ENCODE measurements at places on chromosomes 13 and 19. TPM values are rescaled to one million over a fixed set of nuclear protein-coding genes. Genes with fewer than 3 reads are reported as not detected.
A peak's percentile ranks its signal among the peaks of the same experiment; 100 is the strongest.

DNA sequence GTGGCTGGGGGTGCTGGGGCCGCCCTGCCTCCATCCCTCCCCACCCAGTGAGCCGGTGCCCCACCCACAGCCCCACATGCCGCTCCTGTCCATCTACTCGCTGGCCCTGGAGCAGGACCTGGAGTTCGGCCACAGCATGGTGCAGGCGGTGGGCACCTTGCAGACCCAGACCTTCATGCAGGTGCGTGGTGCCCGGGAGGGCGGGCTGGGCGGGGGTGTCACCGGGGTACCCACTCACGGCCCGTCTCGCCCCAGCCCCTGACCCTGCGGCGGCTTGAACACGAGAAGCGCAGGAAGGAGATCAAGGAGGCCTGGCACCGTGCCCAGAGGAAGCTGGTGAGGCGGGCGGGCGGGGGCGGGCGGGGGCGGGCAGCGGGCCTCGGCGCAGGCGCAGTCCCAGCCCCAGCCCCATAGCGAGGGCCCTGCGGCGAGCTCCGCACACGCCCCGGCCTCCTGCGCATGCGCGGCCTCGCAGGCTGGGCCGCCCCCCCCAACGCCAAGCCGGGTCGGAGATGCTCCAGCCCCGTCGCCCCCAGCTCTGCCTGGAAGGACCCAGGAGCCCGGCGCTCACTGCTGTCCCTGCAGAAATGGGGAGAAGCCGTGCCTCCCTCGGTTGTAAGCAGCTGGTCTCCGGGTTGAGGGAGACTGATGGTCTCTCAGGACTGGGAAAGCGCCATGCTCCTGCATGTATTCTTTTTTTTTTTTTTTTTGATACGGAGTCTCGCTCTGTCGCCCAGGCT lies 7.7 kb downstream of the ARHGAP45 start:
- peak; percentile 91 for DNase-seq

GRCh38 chr19:49132974-49133609 lies 13.7 kb downstream of the PPFIA3 start:
- no peak for DNase-seq

GRCh38 chr13:27125357-27126282 lies 46.0 kb downstream of the USP12 start:
- DNase-seq: no peak

- no peak for DNase-seq
Observed at GRCh38 chr19:18590273-18591272, 2.0 kb downstream of the REX1BD start.

GRCh38 chr19:39430675-39431593 lies 4.8 kb downstream of the RPS16 start:
- DNase-seq: no peak

Gene CASP14
- total RNA-seq: 193 TPM

Gene SULT2B1
- 144 TPM for total RNA-seq

Measured in suprapubic skin (tissue), 4 donors.